ENCODE measurements at places on chromosomes 13 and 19. TPM values are rescaled to one million over a fixed set of nuclear protein-coding genes. Genes with fewer than 3 reads are reported as not detected.

- DNase-seq = no peak
- no peak overlapping the region for H3K27ac ChIP-seq
- peaks cover 2% of the 10 kb centered on the region for H3K4me1 ChIP-seq
- H3K27me3 ChIP-seq = no peaks in the 10 kb centered on the region
- H3K4me3 ChIP-seq = no peak overlapping the region
These were observed 78.7 kb downstream of the IPO5 start for GRCh38 chr13:98032168-98032567.

GRCh38 chr19:19043881-19044280, 10.5 kb downstream of the ARMC6 start:
- H3K4me3 ChIP-seq = no peak overlapping the region
- no peak for DNase-seq
- H3K27me3 ChIP-seq = no peaks in the 10 kb centered on the region
- no peaks in the 10 kb centered on the region for H3K4me1 ChIP-seq
- no peak overlapping the region for H3K27ac ChIP-seq
- peaks cover 15% of the 10 kb centered on the region for H3K36me3 ChIP-seq

The PNMA8B gene
- 0.63 TPM for polyA plus RNA-seq

DNA sequence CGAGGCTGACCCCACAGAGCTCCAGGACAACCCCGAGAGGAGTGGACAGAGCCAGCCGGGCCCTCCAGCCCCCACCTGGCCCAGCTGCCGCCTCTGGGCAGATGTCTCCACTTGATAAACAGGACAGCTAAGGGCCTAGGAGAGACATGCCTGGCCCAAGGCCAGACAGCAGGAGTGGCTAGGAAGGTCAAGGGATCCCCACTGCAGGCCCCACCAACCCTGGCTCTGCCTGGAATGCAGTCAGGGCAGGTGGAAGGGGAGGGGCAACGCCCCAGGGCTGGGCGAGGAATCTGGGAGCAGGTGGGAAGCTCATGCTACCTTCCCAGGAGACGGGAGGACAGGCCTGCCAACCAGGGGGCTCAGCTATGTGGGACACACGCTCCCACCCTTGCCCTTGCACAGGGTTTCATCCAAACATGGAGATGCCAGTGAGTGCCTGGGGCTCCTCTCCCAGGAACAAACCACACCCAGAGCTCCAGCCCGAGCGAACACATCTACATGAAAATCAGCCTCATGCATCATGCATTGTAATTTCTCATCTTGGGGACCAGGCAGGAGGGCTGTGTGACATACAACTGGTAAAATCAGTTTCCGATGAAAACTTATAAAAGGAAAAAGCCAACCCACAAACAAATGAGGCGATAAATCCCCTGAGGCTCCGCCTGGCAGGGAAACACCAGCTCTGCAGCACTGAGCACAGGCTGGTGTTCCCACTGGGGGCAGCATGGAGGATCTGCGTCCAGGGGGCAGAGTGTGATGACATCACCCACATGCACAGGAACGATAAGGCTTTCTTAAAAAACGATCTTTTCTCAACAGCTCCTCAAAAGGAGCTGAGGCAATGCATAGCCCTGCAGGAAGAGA, 25.0 kb downstream of the SH3GL1 start:
- peaks cover 33% of the 10 kb centered on the region for H3K4me1 ChIP-seq
- DNase-seq = peak; percentile 73
- H3K27ac ChIP-seq = peak overlapping the region; percentile 80

The SELENOV gene
- polyA plus RNA-seq = 0.11 TPM

The FGF22 gene
- 0.93 TPM for polyA plus RNA-seq

DNA sequence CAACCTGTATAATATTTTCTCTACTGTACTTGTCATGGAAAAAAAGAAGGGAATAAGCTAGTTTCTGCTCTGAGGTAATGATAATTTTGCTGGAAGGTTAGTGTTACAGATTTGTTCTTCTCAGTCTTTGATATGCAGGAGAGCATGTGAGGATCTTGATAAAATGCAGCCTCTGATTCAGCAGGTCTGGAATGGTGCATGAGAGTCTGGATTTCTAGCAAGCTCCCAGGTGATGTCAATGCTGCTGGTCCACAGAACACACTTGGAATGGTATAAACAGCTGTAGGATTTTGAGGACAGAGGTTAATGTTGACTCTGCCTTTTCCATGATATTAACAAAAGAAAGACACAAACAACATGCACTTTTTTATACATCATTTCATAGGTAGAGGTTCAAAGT, 173.6 kb downstream of the NDFIP2 start:
- no peaks in the 10 kb centered on the region for H3K36me3 ChIP-seq
- peaks cover 13% of the 10 kb centered on the region for H3K4me1 ChIP-seq
- no peak for DNase-seq

The TPM4 gene
- polyA plus RNA-seq = 440 TPM

- H3K4me3 ChIP-seq = no peak overlapping the region
- no peak overlapping the region for H3K27ac ChIP-seq
- no peaks in the 10 kb centered on the region for H3K27me3 ChIP-seq
- H3K4me1 ChIP-seq = peaks cover 2% of the 10 kb centered on the region
- H3K36me3 ChIP-seq = no peaks in the 10 kb centered on the region
- no peak for DNase-seq
These were observed 130.6 kb downstream of the COG6 start for GRCh38 chr13:39786091-39786490.

DNA sequence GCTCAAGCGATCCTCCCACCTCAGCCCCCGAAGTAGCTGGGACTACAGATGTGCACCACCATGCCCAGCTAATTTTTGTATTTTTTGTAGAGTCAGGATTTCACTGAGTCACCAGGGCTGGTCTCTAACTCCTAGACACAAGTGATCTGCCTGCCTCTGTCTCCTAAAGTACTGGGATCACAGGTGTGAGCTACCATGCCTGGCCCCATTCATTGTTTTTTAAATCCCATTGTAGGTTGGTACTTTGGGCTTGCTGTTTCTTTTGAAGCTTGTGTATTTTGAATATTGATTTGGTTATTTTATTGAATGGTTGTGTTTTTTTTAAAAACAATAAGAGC, 26.7 kb downstream of the ZMYM2 start:
- peaks cover 52% of the 10 kb centered on the region for H3K36me3 ChIP-seq
- no peak for DNase-seq
- no peak overlapping the region for H3K4me3 ChIP-seq

The LILRA6 gene
- polyA plus RNA-seq = not detected

The ATP7B gene
- 5.1 TPM for polyA plus RNA-seq

- DNase-seq = peak; percentile 32
- peaks cover 5% of the 10 kb centered on the region for H3K4me1 ChIP-seq
- H3K36me3 ChIP-seq = peaks cover 61% of the 10 kb centered on the region
- H3K4me3 ChIP-seq = no peak overlapping the region
- H3K27me3 ChIP-seq = no peaks in the 10 kb centered on the region
- H3K27ac ChIP-seq = no peak overlapping the region
These were observed 41.2 kb upstream of the ZNF527 start for GRCh38 chr19:37329686-37330085.

- DNase-seq = peak; percentile 6
- no peaks in the 10 kb centered on the region for H3K36me3 ChIP-seq
- H3K4me1 ChIP-seq = no peaks in the 10 kb centered on the region
- peaks cover 8% of the 10 kb centered on the region for H3K27me3 ChIP-seq
These were observed 33.7 kb upstream of the TPM4 start for GRCh38 chr19:16042533-16043085.

DNA sequence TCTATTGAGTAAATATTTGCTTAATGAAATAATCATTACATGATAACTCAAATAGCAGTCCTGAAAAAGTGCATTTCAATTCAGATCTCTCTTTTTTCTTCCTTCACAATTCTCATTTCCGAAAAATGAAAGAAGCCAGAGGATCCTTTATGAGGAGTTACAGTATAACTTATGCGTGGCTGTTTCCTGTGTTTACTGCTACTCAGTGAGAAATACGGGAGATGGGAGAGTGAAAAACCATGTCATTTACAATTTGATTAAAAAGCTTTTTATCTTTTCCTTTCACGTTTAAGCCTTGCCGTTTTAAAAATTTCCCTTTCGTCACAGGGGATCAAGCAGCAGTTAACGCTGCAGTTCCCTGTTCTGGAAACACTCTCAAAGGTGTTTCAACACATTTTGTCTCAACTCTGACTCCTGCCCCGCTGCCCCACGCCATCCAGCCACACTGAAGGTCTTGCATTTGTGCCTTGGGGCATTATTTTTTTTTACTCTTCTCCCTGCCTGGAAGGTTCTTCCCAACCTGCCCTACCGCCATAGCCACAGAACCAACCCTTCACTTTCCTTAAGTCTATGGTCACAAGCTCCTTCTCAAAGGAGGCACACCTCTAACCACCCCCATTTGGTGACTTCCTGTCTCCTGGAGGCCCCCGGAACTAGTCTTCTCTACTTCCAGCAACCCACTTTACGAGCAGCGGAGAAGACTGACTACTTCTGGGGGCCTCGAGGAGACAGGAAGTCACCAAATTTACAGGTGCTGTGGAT, 17.0 kb downstream of the KL start:
- H3K36me3 ChIP-seq = no peaks in the 10 kb centered on the region
- H3K4me1 ChIP-seq = no peaks in the 10 kb centered on the region
- no peaks in the 10 kb centered on the region for H3K27me3 ChIP-seq

The GIPR gene
- polyA plus RNA-seq = 1.4 TPM

- no peak overlapping the region for H3K4me3 ChIP-seq
- H3K27ac ChIP-seq = no peak overlapping the region
- no peaks in the 10 kb centered on the region for H3K4me1 ChIP-seq
- H3K27me3 ChIP-seq = no peaks in the 10 kb centered on the region
- no peak for DNase-seq
These were observed 67.3 kb downstream of the ZAR1L start for GRCh38 chr13:32247887-32248286.

- DNase-seq = no peak
- no peak overlapping the region for H3K4me3 ChIP-seq
- no peaks in the 10 kb centered on the region for H3K4me1 ChIP-seq
- H3K27me3 ChIP-seq = no peaks in the 10 kb centered on the region
These were observed 63.5 kb upstream of the SPATA13 start for GRCh38 chr13:24097064-24097463.

GRCh38 chr13:40692946-40693345, 26.5 kb upstream of the FOXO1 start:
- no peak overlapping the region for H3K4me3 ChIP-seq
- peaks cover 7% of the 10 kb centered on the region for H3K4me1 ChIP-seq
- no peaks in the 10 kb centered on the region for H3K36me3 ChIP-seq
- no peak for DNase-seq
- no peak overlapping the region for H3K27ac ChIP-seq
- no peaks in the 10 kb centered on the region for H3K27me3 ChIP-seq

- H3K4me1 ChIP-seq = peaks cover 66% of the 10 kb centered on the region
- no peaks in the 10 kb centered on the region for H3K27me3 ChIP-seq
- peak; percentile 49 for DNase-seq
- no peak overlapping the region for H3K4me3 ChIP-seq
- H3K27ac ChIP-seq = no peak overlapping the region
These were observed 66.6 kb downstream of the CHST8 start for GRCh38 chr19:33688171-33688992.

DNA sequence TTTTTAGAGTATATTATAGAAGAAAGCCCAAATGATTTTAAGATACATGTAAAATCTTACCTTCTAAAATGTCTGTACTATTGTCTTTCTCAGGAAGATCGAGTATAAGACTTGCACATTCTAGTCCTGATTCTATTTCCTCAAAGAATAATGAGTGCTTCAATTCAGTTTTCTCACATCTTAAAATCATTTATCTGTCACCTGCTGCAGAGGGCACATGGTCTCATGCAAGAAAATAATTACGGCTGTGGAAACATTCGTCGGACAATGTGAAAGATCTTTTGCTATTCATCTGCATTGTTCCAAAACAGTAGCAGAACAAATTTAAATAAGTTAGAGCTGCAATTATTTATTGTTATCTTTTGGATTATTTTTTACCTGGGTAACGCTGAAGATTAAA, 1403.5 kb downstream of the PCDH9 start:
- no peaks in the 10 kb centered on the region for H3K4me1 ChIP-seq
- no peak overlapping the region for H3K27ac ChIP-seq
- no peak overlapping the region for H3K4me3 ChIP-seq
- no peaks in the 10 kb centered on the region for H3K27me3 ChIP-seq
- DNase-seq = no peak

The ATP4A gene
- not detected for polyA plus RNA-seq

DNA sequence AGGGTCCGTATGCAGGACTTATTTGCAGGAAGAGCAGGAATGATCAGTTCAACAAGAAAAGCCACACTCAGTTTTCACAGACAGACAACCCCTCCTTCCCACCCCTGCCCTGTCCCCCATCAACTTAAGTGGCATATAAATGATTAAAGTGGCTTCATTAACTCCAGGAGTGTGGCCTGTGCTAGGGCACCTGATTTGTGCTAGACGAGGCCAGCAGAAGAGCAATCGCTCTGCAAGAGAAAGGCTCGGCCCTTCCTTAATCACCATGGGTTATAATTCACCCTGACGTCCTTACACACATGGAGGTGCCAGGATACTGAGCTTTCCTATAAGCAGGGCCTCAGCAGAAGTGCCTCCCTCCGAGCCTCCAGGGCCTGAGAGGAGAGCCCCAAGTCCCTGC, 14.6 kb downstream of the C19orf12 start:
- no peaks in the 10 kb centered on the region for H3K27me3 ChIP-seq
- no peak overlapping the region for H3K4me3 ChIP-seq
- H3K36me3 ChIP-seq = peaks cover 19% of the 10 kb centered on the region

DNA sequence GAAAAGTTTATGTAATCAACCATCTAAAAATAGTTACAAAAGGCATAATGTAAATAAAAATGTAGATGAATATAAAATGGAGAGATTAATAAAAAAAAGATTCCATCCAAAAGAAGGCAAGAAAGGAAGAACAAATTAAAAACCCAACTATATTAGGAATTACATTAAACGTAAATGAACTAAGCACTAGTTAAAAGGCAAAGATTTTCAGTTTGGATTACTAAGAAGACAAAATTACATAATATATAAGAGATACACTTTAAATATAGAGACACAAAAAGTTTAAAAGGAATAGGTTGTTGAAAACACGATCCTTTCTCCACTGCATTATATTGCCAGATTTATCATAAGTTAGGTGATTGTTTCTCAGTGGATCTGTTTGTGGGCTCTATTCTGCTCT, 27.3 kb downstream of the NUFIP1 start:
- H3K4me1 ChIP-seq = no peaks in the 10 kb centered on the region
- no peaks in the 10 kb centered on the region for H3K27me3 ChIP-seq
- H3K27ac ChIP-seq = no peak overlapping the region
- peaks cover 83% of the 10 kb centered on the region for H3K36me3 ChIP-seq

The ZIC2 gene
- polyA plus RNA-seq = not detected

DNA sequence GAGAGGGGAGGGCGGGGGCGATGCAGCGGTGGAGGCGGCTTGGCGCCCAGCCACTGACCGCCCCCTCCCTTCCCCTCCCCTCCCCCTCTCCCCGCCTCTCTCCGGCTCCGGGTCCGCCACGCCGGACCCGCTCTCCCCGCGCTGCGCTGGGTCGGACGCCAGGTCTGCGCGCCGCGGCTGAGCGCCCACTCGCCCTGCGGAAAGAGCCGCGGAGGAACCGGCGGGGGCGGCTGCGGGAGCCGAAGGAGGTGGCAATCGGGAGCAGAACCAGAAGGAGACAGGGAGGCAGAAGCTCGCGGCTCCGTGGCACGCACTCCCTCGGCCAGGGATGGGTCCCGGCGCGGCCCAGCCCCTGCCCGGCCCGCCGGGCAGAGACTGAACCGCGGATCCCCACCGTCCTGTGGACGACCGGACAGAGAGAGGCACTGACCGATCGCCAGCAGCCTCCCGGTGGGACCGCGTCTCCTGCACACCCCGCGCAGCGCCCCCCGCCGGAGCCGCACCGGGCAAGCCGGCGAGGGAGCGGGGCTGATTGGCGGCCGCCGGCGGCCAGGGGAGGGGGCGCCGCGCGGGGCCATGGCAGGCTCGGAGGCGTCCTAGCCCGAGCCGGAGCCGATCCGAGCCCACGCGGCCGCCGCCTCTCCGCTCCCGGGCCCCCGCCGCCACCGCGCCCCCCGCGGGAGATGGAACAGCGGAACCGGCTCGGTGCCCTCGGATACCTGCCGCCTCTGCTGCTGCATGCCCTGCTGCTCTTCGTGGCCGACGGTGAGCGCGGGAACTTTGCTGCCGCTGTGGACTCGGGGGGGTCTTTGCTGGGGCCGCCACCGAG, at the start of gene VSTM2B:
Gene VSTM2B, plus strand, starts transcription at position 94 of the 829 bp plus-strand sequence. Its CDS starts 590 bp downstream, at position 684.
- DNase-seq = peak; percentile 54
- H3K27ac ChIP-seq = no peak within 1 kb of the TSS
- H3K4me1 ChIP-seq = no peaks in the 10 kb centered on the region
- H3K36me3 ChIP-seq = no peaks in the 10 kb centered on the region
- H3K4me3 ChIP-seq = no peak within 1 kb of the TSS

Measured in SK-N-SH (cell line).